Fibroblast of skin of abdomen (primary cell): ENCODE measurements at places on chromosomes 16 and 17.

- DNase-seq: no peak
These were observed at the start of gene LHX1 for GRCh38 chr17:36937001-36937958. Gene LHX1, plus strand, starts transcription at chr17:36937475. Its CDS starts 723 bp downstream, at chr17:36938198.

- no peak for DNase-seq
These were observed 58.9 kb downstream of the IL21R start for GRCh38 chr16:27460663-27461482.

DNA sequence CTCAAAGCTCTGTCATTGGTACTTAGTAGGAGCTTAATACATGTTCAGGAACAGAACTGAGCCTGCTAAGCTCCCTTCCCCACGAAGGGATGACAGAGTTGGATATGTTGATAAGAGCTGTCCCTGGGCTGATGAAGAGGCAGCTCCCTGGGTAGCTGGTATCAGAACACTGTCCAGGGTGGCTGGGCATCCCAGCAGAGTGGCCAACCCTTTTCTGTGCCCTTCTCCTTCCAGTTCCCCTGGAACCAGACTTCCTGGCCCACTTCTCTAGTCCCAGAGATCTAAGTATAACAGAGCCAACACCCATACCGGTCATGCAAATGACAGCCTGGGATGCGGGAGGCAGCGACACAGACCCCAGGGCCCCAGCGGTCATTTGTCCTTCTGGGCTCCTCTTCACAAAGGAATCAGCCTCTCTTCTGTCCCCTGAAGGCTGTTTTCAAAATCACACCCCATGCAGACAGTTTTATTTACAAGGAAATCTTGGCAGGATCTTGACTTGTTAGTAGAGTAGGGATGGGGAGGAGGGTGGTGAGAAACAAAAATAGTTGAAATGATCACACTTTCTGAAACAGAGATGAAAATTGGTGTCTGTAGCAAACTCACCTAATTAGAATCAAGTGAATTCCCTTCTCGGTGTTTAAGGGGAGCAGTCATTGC is 1.4 kb upstream of the RHBDL3 start:
- DNase-seq: no peak

DNA sequence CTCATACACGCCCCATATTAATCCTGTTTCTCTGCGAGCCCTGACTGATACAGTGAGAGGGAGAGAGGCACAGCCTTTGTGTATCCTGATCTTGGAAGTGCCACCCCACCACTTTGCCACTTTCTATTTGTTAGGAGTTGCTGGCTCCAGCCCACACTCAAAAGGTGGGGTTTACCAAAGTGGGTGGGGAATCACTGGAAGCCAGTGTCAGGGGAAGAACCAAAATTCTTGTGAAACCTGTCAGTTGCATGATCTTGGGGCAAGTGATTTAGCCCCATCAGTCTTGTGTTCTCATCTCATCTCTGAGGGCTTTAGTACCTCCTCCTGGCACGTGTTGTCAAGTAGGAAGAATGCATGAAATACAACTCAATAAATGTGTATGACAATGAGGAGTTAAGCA is 119.5 kb downstream of the SOX9 start:
- DNase-seq: no peak

DNA sequence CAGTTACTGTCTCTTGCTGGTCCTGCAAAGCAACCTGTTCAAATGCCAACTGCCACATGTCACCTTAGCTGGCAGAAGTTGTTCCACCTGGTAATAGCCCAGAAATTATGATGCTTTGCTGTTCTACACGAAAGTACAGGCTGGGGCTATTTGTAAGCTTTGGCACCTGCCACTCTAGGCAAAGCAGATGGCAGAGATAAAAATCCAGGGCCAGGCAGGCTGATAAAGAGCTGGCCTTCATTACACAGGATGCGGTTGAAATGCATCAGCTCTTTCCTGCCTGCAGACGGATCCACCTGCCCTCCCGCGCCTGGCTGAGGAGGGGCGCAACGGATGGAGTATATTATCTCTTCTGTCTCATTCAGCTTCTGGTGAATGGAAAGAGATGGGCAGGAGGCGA is 29.3 kb upstream of the KDM8 start:
- no peak for DNase-seq
